ENCODE measurements at places on chromosomes 7 and 10.

GRCh38 chr7:37570145-37570544 is 113.4 kb upstream of the GPR141 start:
- H3K27ac ChIP-seq: no peak overlapping the region
- no peaks in the 10 kb centered on the region for H3K27me3 ChIP-seq
- H3K4me3 ChIP-seq: no peak overlapping the region
- DNase-seq: no peak

- no peak overlapping the region for H3K4me3 ChIP-seq
- no peak for DNase-seq
- H3K36me3 ChIP-seq: no peaks in the 10 kb centered on the region
- no peaks in the 10 kb centered on the region for H3K27me3 ChIP-seq
- peaks cover 56% of the 10 kb centered on the region for H3K4me1 ChIP-seq
These were observed 21.5 kb downstream of the WASL start for GRCh38 chr7:123727071-123727837.

DNA sequence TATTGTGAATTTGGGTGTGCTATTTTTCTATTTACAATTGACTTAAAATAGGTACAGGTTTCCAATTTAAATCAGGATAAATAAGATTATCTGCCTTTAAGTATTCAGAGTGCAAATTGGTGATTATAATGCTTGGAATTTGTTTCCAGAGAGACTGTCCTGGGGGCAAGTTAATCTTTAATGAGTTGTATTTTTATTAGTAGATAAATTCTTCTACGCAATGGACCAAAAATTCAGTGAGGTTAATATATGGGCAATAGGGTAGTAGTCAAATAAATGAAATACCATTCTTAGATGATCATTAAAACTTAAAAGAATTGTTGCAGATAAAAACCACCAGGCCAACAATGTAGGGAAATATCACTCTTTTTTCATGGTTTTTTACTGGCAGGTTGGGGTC is 3.4 kb downstream of the BICC1 start:
- H3K36me3 ChIP-seq: no peaks in the 10 kb centered on the region
- H3K27me3 ChIP-seq: no peaks in the 10 kb centered on the region
- no peak overlapping the region for H3K27ac ChIP-seq
- no peak overlapping the region for H3K4me3 ChIP-seq
- H3K4me1 ChIP-seq: peaks cover 15% of the 10 kb centered on the region

DNA sequence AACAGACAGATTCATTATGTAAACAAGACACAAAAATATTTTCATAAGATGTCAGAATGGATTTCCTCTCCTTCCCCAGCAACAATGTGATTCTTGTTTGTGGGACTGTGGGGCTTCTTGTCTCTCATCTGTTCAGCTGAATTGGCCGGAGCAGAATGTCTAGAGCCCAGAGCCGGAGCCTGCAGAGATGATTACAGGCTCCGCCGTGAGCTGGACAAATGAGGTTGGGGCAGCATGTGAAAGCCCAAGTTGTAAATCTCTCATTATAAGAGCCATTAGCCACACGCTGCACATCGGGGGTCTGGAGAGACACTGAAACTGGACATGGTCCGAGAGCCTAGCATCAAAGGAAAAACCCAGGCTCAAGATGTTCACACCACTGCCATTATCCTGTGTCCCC is 137.0 kb upstream of the ADAM12 start:
- no peak overlapping the region for H3K27ac ChIP-seq
- no peak for DNase-seq
- H3K4me3 ChIP-seq: no peak overlapping the region
- no peaks in the 10 kb centered on the region for H3K4me1 ChIP-seq
- peaks cover 16% of the 10 kb centered on the region for H3K27me3 ChIP-seq
- no peaks in the 10 kb centered on the region for H3K36me3 ChIP-seq

DNA sequence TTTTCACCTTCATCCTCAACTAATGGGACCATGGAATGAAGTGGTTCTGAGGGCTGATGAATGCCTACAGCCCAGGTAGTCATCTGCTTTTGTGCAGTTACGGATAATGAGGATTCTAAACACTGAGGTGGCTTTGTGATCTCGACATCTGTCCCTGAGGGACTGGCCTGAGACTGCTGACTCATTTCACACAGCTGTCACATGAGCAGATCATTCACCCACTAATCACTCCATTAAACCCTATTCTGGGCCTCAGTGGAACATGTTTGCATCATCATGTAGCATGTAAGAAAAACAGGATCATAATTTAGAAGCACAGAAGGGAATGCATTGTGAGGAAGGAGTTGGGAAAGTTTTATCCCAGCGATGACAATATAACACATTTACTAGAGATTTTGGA is 79.4 kb upstream of the FEZF1 start:
- H3K27ac ChIP-seq: no peak overlapping the region
- no peak for DNase-seq
- peaks cover 4% of the 10 kb centered on the region for H3K36me3 ChIP-seq

DNA sequence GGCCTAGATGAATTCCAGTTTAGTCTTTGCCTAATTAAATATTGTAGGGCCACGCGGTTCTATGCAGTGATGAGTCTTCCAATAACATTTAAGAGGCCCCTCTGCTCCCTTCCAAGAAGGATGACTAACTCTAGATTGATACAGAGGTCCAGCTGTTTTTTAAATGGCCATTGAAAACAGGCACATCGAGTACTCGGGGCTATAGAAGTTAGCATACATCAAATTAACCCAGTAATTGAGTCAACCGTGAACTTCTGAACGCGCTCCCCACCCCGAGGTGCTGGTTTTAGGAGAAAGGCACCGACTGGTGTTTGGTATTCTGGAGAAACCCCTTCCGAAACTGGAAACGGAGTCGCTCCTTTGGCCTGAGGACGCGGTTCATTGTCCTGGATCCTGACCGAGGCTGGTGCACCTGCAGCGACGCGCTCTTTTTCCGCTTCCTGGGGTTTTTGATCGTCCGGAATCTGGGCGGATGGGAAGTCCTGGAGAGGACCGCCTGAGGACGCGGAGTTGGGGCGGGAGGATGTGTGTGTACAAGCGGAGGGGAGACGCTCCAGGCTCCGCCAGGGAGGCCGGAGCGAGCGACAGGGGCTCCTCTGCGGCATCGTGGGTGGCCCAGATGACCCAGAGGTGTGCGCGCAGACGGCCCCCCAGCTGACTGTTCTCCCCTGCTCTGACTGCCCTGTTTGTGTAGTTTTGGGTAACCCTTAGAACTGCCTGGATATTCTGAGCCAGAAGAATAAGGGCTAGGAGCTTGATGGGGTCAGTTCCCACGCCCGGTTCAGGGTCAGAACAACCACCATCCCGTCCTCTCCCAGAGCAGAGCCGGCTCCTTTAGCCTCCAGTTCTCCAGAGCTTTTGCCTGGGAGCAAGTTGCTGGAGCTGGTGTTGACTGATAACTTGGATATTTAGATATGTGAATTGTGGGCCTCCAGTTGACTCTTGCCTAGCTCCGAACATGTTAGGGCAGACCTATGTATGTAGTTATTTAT is 711 bp downstream of the FAM221A start:
- peak; percentile 79 for DNase-seq
- peaks cover 8% of the 10 kb centered on the region for H3K4me1 ChIP-seq
- H3K4me3 ChIP-seq: peak overlapping the region; percentile 76
- H3K36me3 ChIP-seq: no peaks in the 10 kb centered on the region
- peak overlapping the region; percentile 85 for H3K27ac ChIP-seq

DNA sequence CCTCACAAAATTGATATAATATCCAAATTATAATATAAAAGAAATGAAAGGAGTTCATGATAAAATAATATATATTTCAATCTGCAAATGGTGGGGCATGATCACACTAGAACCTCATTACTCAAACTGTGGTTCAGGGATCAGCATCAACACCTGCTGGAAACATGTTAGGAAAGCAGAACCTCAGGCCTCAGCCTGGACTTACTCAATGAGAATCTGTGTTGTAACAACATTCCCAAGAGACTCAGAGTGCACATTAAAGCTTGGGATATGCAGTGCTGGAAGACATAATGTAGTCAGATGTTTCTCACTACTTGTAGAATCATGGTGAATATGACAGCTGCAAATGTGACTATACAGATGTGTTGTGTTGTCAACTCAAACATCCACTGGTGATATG is 81.7 kb upstream of the ITPRID1 start:
- H3K27me3 ChIP-seq: no peaks in the 10 kb centered on the region
- H3K4me3 ChIP-seq: no peak overlapping the region
- no peaks in the 10 kb centered on the region for H3K4me1 ChIP-seq

DNA sequence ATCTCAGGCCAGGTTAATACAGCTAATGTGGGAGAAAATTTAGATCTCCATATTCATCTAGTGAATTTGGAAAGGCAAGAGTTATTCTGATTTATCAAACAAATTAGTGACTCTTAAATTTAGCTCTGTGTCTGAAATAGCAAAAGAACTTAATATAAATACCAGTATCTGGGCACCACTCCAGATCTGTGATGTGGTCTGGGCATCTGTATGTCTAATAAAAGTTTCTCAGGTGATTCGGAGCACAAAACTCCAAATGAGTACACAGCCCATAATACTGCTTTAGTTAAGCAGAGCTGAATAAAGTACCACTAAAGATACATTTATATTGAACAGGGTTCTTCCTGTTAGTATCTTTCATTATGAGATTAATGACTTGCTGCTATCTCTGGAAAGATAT is 261.4 kb downstream of the BAMBI start:
- H3K36me3 ChIP-seq: no peaks in the 10 kb centered on the region
- no peak overlapping the region for H3K4me3 ChIP-seq
- H3K27me3 ChIP-seq: no peaks in the 10 kb centered on the region
- no peak for DNase-seq
